T-cell (primary cell): ENCODE measurements at places on chromosomes 11 and 22.

DNA sequence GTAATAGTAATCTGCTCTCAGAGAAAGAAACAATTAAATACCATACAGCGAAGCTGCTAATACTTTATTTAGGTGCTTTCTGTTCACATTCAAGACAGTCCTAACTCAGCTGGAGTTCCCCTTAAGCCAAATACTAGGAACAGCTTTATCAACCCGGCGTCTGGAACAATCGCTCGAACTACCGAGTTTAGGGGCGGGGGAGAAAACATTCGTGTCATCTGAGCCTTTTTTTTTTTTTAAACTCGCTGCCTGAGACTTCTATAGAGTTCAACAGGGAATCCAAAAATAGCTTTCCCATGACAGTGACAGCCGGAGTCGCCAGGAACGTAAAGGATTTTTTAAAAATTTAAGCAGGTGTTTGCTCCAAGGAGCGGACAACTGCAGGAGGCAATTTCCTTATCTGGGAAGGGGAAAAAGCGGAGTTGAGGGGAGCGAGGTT is 852 bp downstream of the TRAF6 start:
- no peak for DNase-seq

DNA sequence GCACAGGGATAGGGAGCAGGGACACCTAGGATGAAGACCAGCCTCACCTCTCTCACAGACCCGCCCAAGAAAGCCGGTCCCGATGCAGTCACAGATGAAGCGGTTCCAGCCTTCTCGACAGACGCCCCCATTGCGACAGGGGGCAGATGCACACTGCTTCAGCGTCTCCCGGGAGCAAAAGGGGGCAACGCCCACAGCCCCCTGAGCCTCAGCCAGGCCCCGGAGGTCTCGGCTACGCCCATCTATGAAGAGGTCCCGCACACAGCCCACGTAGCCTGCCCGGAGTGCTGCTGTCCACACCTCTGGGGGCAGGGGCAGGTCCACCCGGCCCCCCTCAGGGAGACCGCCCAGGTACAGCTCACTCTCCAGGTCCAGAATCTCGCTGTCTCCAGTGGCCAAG is 62.3 kb downstream of the NRXN2 start:
- no peak for DNase-seq

DNA sequence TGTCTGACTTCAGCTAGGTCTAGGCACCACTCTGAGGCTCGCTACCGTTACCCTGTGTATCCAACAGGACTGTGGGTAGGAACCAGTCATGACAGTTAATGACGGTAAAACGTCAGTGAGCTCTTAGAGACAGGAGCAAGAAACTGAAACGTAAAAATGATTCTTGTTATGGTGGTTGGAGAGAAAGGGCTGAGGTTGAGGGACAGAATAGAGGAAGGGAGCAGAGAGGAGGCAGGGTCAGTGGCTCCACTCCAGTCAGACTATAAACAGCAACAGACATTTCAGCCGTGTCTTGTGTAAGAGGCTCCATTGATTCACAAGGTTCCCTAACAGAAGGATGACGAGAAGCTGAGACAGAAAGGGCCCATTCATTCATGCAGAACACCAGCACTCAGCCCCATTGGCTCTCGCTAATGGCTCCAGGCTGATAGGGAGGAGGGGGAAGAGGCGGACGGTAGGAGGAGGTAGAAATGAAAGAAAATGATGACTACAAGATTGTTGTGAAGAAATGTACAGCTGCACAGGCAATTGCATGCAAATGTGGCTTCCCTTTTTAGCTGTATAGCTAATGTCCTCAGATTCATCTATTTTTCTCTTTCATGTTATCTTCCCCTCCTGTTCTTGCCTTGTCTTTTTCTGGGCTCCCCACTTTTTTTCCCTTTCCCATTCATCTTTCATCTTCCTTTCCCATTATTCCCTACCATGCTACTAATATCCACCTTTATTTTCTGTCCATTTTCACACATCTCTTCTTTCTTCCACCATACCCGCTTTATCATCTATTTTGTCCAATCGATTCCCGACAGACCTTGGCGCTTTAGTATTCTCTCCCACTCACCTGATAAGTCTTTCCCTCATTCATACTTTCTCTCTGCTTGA is 34.3 kb downstream of the ETS1 start:
- no peak for DNase-seq

GRCh38 chr11:64542172-64543125 is 48.6 kb upstream of the SLC22A12 start:
- DNase-seq, result no peak

DNA sequence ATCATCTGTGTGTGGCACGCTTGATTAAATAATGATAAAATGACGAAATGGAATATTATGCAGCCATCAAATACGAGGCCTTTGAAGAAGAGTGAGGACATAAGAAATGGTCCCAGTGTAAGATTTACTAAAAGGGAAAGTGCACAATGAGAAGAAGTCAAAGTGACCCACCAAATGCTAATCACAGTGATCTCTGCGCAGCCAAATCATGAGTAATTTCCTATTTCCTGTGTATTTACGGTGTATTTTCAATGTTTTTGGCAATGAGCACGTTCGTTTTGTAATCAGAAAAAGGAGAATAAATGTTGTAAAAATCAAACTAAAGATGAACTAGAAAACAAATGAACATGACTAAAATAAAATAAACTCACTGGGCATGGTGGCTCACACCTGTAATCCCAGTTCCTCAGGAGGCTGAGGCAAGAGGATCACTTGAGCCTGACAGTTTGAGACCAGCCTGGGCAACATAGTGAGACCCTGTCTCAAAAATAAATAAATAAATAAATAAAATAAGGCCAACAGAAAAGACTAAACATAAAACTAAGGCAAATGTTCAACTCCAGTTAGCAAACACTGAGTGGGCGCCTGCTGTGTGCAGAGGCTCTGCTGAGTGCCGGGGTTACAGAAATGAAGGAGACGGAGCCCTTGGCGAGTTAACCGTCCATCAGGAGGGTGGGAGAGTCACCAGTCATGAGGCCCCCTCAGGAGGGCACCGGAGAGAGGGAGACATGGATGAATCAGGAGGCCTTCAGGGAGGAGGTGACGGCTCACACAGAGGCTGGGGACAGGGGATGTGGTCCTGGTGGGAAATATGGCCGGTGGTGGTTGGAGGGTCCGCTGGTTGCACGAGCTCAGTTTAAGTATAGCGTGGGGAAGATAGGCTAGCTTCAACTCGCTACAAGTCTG is 26.0 kb upstream of the CBX7 start:
- no peak for DNase-seq

GRCh38 chr11:115643549-115644270 is 139.5 kb upstream of the CADM1 start:
- DNase-seq, result no peak

DNA sequence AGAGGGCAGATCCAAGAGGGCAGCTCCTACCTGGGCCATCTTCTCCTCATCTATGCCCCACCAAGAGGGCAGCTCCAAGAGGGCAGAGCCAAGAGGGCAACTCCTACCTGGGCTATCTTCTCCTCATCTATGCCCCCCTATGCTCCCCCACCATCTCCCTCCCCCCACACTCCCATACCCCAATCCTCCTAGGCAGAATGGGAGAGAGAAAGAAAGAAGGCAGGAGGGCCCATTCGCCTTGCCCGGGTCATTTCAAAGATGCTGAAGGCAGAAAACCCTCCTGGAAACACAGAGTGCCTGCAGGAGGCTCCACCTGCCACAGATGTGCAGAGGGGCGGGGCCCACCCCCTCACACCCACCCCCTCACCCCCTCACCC is 78.5 kb downstream of the BUD13 start:
- no peak for DNase-seq

- DNase-seq, result no peak
Measured at GRCh38 chr11:127962416-127962815, 624.9 kb downstream of the ETS1 start.

- DNase-seq, result no peak
Measured at GRCh38 chr22:24205438-24206195, 24.3 kb downstream of the SUSD2 start.

DNA sequence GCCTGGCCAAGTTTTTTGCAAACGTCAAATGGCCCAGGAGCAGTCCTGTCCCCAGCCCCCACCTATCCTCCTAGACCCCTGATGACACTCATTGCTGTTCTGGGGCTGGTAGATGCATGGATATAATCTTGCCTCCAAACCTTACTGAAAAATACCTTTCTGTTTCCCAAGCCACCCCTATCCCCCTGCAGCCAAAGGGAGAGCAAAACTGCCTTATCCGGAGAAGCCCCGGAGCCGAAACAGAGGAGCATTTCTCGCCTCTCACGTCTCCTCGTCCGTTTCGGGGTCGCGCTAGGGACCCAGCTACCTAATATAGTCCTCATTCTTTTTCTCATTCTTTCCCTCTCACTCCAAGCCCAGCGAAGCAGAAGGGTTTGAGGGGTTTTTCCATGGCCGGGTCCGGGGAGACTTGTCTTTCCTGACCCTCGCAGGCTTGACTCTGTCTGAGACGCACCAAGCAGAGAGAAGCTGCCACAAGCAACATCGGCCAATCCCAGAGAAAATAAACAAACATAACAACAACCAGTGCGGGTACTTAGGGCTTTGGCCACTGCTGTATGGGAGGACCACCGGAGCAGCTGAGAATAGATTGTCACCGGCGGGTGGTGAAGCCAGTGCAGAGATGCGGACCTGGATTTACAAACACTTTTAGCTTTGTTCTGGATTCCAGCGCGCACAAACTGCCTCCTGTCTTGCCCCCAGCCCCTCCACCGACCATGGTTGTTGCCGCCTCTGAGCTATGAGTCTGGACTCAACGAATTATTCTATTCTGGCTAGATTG is 1.6 kb downstream of the BSX start:
- DNase-seq, result no peak

GRCh38 chr11:111417011-111417765 is 38.1 kb upstream of the POU2AF1 start:
- DNase-seq, result no peak

DNA sequence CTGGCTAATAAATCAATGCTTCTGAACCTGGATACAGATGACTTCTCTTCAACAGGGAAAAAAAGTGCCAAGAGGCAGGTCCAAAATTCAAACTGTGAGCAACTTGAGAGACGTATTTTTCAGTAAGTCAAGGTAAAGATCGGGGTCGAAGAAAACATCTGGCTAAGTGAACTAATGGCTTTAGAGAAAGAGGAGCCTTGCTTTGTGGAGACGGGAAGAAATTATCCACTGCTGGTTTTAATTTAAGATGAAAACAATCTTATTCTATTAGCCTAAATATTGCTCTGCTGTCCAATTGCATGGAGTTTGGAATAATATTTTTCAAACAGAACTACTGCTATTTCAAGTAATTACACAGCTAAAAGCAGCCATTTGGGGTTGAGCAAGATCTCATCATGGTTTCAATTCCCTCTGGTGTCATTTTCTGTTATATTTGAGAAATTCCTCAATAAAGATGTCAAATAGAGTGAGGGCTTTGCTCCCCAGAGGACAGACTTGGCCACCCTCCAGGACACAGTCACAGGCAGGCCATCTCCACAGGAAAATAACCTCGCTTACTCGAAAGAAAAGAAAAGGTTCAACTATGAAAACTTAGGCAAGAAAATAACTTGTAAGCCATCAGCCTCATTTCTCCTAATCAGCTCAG is 29.8 kb downstream of the SCUBE1 start:
- DNase-seq, result no peak
